ENCODE measurements at places on chromosomes 7 and 10. TPM values are rescaled to one million over a fixed set of nuclear protein-coding genes. Genes with fewer than 3 reads are reported as not detected.

The HYAL4 gene
- not detected for total RNA-seq

The HOXA1 gene
- total RNA-seq, result 1.4 TPM

DNA sequence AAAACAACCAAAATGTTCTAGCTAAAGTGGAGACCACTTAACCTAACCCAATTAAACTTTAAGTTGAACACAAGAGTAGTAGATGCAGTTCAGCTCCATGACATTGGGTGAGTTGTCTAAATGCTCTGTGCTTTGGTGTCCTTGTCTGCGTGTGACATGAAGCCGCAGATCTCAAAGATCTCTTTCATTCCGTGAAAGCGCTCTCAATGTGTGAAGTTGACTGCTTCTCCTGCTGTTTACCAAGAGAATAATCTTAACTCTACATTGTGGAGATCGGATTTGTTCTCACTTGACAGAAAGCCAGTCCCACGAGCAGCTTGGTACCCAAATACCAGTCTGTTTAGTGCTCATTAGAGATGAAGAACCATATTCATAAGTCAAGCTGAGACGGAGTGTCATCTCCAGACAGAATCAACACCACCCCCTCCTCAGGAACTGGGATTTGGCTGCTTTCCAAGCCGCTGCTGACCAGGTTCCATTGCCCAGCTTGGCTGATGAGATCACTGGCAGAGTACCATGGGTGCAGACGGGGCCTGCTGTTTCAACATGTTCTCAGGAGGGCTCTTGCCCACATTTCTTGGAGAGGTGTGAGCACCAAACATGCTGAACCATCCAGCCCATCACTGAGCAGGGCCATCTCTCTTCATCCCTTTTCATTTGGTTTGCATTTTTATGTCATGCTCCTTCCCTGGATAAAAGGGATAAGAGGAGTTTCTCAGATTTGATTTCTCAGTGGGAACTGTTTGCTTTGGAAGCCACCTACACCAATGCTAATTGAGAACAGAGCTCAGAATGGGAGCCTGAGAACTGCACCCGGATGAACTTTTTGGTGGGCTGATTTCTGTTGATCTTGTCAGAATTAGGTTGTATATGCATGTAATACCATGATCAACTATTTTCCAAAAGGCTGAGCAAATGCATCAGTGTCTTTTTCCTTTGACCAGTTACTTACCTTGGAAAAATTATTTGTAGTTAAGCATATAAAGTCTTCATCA is 95.8 kb upstream of the AGBL3 start:
- peak overlapping the region; percentile 51 for H3K4me3 ChIP-seq
- H3K36me3 ChIP-seq, result no peaks in the 10 kb centered on the region
- peak overlapping the region; percentile 87 for H3K27ac ChIP-seq
- H3K4me1 ChIP-seq, result peaks cover 88% of the 10 kb centered on the region

- no peak for DNase-seq
- H3K4me1 ChIP-seq, result peaks cover 33% of the 10 kb centered on the region
- H3K27me3 ChIP-seq, result no peaks in the 10 kb centered on the region
- H3K27ac ChIP-seq, result no peak overlapping the region
- H3K4me3 ChIP-seq, result peak overlapping the region; percentile 100
Measured at GRCh38 chr7:2355705-2356008, 1.0 kb downstream of the EIF3B start.

DNA sequence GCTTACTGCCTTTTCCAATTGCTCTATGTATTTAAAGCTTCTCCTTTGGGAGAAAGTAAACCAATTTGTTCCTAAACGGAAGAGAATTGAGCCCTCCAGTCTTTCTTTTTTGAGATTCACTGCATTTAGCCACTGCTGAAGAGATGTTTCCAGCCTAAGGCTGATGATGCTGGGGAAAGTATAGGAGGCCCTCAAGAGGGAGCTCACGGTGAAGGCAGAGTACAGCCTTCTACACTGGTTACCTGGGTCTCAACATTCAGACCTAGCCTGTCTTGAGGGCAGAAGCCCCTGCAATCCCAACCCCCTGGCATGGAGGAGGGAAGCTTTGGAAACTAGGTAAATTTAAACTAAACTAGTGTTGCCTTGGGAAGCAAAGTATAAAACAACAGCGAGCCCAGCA is 316.7 kb upstream of the TPK1 start:
- DNase-seq, result no peak
- no peaks in the 10 kb centered on the region for H3K36me3 ChIP-seq
- no peak overlapping the region for H3K27ac ChIP-seq
- no peaks in the 10 kb centered on the region for H3K4me1 ChIP-seq

- H3K27ac ChIP-seq, result peak overlapping the region; percentile 88
- no peaks in the 10 kb centered on the region for H3K27me3 ChIP-seq
- H3K4me3 ChIP-seq, result no peak overlapping the region
- peaks cover 47% of the 10 kb centered on the region for H3K4me1 ChIP-seq
Measured at GRCh38 chr7:92714767-92715166, 121.6 kb downstream of the CDK6 start.

- peaks cover 11% of the 10 kb centered on the region for H3K36me3 ChIP-seq
- no peak for DNase-seq
- no peaks in the 10 kb centered on the region for H3K27me3 ChIP-seq
- peaks cover 22% of the 10 kb centered on the region for H3K4me1 ChIP-seq
- H3K27ac ChIP-seq, result no peak overlapping the region
Measured at GRCh38 chr10:93408783-93409182, 73.4 kb downstream of the MYOF start.

DNA sequence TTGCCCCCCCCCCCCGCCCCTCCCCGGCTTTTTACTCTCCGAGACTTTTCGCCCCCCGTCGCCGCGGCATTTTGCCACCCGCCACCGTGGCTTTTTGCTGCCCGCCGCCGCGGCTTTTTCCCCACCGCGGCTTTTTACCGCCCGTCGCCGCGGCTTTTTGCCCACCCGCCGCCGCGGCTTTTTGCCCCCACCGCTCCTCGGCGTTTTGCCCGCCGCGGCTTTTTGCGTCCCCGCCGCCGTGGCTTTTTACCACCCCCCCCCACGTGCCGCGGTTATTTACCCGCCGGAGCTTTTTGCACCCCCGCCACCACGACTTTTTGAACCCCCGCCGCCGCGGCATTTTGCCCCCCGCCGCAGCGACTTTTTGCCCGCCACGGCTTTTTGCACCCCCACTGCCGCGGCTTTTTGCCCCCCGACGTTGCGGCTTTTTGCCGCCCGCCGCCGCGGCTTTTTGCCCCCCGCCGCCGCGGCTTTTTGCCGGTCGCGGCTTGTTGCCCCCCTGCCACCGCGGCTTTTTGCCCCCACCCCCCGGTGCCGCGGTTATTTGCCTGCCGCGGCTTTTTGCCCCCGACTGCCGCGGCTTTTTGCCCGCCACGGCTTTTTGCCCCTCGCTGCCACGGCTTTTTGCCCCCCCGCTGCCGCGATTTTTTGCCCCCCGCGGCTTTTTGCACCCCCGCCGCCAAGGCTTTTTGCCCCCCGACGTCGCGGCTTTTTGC is 461.1 kb downstream of the ZNF33B start:
- no peaks in the 10 kb centered on the region for H3K36me3 ChIP-seq
- H3K27ac ChIP-seq, result no peak overlapping the region
- no peak for DNase-seq
- H3K4me3 ChIP-seq, result peak overlapping the region; percentile 22
- peaks cover 9% of the 10 kb centered on the region for H3K27me3 ChIP-seq

Measured in esophagus muscularis mucosa (tissue), 4 donors.